T-cell (primary cell): ENCODE measurements at places on chromosomes 2 and 18.

DNA sequence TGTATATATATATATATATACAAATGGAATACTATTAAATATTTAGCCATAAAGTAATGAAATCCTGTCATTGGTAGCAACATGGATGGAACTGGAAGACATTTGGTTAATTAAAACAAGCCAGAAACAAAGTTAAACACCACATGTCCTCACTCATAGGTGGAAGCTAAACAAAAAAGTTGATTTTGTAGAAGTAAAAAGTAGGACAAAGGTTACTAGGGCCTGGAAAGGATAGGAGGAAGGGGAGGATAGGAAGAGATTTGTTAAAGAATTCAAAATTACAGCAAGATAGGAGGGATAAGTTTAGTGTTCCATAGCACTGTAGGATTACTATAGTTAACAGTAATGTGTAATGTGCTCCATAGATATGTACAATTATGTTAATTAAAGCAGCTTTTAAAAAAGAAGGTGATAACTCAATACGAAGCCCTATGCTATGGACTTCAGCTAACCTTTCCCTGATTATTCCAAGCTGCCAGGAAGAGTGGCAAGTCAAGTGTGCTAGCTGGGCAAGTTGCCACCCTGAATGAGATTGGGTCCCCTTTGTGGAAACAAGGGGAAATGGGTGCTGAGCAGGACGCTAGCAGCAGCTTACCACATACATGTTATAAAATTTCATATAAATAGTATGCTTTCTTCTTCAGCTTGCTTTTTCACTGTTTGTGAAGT is 12.3 kb downstream of the MERTK start:
- no peak for DNase-seq

GRCh38 chr2:177195194-177195593 is 17.4 kb upstream of the HNRNPA3 start:
- no peak for DNase-seq

- no peak for DNase-seq
Observed at GRCh38 chr18:43382641-43383403, 105.5 kb upstream of the SYT4 start.

DNA sequence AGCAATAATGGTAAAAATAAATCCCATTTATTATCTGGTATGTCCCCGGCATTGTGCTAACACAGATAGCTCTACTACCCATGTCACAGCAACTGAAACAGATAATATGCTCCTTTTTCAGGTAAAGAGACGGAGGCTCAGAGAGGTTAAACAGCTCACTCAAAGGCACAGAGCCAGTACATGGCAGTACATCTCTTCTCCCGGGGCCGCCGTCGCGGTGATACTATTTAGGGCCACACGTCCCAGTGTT is 693 bp upstream of the PDK1 start:
- no peak for DNase-seq

DNA sequence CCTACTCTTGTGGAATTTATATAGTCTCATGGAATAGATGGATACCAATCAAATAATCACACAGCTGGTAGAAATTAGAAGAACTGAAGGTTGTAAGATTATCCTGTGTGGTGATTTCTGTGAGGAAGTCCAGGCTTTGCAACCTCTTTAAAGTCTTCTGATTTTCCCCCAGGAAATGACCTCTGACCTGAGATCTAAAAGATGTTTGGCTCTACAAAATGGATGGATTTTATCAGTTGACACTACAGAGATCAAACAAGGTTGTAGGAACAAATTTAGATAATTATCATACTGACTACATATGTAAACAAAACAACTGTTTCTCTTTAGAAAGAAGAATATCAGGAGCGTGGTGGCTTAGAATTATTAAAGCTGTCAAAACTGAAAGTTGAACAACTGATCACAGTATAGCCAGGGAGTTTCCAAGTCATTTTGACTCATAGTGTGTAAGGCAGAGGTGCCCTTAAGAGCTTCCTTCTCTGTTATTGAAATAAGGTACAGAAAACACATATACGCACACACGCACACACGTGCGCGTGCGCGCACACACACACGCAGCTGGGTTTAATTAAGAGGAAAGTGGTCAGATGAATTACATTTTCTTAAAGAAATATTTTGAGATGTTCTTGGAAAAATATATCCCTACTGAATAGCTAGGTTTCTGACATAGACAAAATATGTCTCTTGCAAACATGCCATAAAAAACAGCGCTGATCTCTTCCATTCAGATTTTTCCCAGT is 35.5 kb upstream of the PELI1 start:
- DNase-seq = no peak

- DNase-seq = no peak
Observed at GRCh38 chr2:120466704-120467054, 120.7 kb downstream of the INHBB start.

GRCh38 chr2:174051741-174052583 is 86.8 kb upstream of the SP3 start:
- DNase-seq = no peak

DNA sequence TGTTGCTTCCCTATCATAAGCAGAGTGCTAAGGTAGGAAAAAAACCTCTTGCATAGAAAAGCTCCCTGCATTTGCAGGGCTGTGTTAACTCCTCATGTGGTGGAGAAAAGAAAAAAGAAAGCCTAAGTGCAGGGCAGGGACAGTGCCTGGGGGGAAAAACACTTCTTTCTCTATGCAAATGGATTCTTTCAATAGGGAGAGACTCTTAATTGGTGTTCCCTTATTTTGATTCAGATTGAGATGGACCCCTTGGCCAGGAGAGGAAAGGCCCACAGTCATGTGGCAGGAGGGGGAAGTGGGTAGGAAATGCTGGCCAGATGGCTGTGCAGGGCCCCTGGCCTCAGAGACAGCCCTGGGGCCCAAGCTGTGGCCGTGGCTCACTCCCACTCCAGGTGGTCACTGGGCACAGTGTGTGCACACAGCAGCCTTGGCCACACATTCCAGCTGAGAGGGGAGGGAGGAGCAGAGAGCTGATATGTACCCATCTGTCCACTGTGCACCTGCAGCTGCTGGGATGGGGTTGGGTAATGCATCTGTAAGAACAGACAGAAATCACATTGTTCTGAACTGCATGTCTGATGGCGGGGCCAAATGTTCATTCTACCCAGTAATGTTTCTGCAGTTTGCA is 410.4 kb downstream of the DSC3 start:
- DNase-seq = no peak

DNA sequence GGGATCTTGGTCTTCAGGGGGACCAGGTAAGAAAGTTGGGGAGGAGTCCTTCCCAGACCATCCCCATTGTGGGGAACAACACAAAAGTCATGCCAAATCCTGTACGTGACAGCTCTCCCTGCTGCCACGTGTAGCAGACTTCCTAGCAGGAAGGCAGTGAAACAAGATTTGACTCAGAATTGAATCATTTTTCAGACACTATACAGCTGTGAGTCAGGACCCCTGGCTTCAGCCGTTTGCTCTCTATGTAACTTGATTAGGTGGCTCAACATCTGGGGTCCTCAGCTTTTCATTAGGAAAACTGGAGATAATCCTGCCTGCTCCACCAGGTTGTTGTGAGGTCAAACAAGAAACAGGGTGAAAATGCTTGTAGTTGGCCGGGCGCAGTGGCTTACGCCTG is 32.9 kb upstream of the PDCL3 start:
- DNase-seq = no peak

GRCh38 chr2:228048838-228049490 is 132.5 kb downstream of the SPHKAP start:
- no peak for DNase-seq

DNA sequence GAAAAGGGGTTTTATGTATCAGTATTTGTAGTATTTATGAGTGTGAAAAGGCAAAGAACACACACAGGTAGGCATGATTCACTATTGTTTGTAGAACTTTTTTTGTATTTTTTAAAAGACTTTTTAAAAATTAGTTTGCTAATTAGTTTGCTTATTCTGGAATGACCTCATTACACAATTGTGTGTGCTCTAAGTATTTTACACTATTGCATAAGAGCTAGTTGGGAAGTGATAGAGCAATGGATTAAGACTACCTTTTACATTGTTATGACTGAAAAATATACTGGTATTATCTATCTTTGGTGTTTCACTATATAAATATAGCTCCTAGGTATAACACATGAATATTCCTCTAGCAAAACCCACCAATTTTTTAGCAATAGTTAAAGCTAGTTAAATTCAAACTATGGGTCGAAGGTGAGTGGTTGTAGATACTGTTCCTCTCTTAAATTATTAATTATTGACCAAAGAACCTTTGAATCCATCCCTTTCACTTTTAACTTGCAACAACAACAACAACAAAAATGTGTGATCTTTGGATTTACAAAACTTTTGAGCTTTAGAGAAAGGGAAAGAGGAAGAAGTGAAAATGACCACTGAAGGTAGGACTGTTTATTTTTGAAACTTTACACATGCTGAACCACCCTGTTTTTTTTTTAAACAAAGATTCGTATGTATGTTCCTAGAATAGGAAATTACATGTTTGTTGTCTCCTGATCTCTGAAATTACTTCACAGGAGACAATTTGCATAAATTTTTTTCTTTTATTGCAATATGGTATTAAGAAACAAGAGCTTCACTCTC is 18.7 kb downstream of the ITPRID2 start:
- DNase-seq = no peak

DNA sequence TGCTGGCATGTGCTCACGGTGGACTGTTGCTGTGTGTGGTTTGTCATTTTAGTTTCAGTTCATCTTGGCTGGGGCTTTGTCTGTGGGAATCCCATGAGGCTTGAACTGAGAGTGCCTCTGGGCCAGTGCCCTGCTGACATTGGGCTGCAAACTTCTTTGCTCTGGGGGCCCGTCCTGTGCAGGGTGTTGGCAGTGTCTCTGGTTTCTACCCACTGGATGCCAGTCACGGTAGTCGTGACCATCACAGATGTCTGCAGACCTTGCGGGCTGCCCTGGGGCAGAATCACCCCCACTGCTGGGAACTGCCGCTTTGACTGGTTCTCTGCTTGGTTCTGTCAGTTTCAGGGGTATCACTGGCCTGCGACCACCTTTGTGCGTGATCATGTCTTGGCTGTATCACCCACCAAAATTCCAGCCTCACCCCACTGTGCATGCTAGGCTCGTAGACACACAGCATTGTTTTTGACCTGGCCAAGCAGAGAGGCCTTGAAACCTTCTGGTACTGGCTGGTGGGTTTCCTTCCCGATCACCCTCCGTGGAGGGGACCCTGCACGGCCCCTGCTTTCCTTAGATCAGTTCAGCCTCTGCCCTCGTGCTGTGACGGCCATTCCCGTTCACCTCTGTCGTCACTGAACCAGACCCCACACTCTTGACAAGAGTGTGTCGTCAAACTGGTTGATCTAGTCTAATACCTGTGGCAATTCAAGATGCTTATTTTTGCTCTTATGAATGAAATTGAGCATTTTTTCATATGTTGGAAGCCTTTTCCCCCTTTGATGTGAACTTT is 57.6 kb downstream of the KCNG2 start:
- DNase-seq = no peak

DNA sequence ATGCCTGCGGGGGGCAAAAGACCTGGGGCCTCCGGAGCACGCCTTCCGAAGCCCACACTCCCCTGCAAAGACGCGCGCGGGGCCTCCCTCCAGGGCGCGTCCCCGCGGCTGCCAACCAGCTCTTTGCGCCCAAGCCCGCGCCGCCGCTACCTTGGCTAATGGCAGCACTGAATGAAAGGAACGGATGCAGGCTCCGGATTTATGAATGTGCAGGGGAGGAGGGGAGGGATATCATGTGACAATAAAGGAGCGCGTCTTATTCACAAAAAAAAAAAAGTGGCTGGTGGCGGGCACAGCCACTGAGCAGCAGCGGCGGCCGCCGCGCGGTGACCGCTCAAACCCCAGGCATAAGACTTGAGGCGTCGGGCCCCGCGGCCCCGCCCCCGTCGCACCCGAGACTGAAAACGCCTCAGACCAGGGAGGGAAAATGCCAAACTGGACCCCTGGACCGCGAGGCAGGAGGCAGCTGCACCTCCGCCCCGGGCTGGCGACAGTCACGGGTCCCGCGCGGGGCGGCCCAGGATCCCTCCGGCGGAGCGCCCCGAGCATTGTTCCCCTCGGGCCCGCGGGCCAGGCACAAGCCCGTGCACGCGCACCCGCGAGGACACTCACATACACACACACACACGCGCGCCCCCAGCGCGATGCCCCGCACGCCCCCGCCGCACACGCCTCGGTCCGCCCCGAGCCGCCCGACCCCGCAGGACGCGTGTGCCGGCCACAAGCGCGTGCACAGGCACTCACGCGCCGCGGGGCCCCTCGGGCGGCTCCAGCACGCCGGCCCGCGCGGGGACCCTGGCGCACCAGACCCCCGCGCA is 1.6 kb downstream of the SPRED2 start:
- peak; percentile 51 for DNase-seq

- no peak for DNase-seq
Observed at GRCh38 chr2:98514879-98515249, 70.2 kb downstream of the INPP4A start.

- DNase-seq = no peak
Observed at GRCh38 chr2:1638281-1638860, 105.9 kb downstream of the PXDN start.

DNA sequence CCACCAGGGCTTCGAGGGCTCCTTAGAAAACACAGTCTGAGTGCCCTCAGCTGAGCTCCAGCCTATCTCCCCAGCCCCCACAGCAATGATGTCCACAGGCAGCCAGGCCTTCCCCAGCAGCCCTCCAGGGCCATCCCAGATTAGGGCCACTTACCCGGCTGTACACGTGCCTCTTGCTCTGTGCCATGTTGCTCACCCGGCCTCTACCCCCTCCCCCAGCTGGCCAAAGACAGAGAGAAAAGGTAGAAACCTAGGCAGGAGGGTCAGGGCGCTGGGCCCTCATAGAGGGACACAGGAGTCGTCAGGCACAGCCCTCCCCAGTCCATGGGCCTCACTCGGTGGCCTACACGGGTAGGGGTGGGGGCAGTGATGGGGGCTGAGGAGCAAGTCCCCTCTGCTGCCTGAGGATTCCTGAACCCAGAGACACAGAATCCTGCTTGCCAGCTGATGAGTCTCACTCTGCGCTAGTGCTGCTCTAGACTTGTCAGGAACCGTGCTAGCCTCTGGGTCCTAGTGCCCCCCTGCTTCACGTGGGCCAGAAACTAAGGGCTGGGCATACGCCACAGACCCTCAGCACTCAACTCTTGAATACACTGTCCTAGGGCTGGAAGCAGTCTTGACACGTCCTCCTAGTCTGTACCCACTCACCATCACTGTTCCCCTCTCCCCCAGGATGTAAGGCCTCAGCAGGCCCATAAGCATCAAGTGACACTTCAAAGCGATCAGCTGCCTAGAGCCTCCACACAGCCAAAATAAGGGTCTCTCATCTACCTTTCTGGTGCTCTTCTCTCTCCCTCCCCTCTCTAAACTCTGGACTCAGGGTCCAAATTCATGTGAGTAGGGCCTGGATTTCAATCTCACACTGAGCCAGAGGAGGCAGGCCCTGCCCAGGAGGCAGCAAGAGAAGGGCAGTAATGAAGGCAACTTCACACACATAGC is at the start of gene DCTN1:
TSS of gene DCTN1 (minus strand) at position 461 of the 939 bp plus-strand sequence. CDS start at position 187, 274 bp downstream.
- DNase-seq = no peak

GRCh38 chr2:109519513-109519912 is 94.3 kb downstream of the SEPTIN10 start:
- DNase-seq = no peak
